ENCODE measurements at places on chromosomes 7 and 10. TPM values are rescaled to one million over a fixed set of nuclear protein-coding genes. Genes with fewer than 3 reads are reported as not detected.

GRCh38 chr10:51308116-51308515 is 233.8 kb downstream of the PRKG1 start:
- H3K4me3 ChIP-seq = no peak overlapping the region
- DNase-seq = no peak
- peaks cover 4% of the 10 kb centered on the region for H3K4me1 ChIP-seq
- no peaks in the 10 kb centered on the region for H3K27me3 ChIP-seq
- no peak overlapping the region for H3K27ac ChIP-seq

- H3K36me3 ChIP-seq = no peaks in the 10 kb centered on the region
- H3K4me1 ChIP-seq = no peaks in the 10 kb centered on the region
- H3K4me3 ChIP-seq = no peak overlapping the region
- H3K27ac ChIP-seq = no peak overlapping the region
These were observed 201.3 kb downstream of the SEMA3E start for GRCh38 chr7:83447681-83448080.

Gene NPFFR1
- total RNA-seq = 0.03 TPM

Gene CNPY1
- total RNA-seq = not detected

Gene MCMBP
- 35.1 TPM for total RNA-seq

Gene NACAD
- total RNA-seq = 0.83 TPM

DNA sequence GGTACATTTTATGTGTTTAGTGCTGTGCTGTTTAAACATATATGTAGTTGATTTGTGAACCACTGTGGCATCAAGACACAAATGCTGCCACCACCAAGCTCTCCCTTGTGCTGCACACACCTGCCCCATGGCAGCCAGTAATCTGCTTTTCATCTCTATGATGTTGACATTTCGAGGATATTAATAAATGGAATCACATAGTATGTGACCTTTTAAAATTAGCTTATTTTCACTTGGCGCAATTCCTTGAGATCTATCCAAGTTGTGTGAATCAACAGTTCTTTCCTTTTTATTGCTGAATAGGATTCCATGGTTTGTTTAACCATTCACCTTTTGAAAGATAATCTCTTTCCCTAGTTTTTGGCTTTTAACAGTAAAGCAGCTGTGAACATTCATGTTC is 73.1 kb downstream of the BMPR1A start:
- H3K27me3 ChIP-seq = no peaks in the 10 kb centered on the region
- no peaks in the 10 kb centered on the region for H3K36me3 ChIP-seq
- peaks cover 53% of the 10 kb centered on the region for H3K4me1 ChIP-seq
- peak overlapping the region; percentile 1 for H3K27ac ChIP-seq
- no peak overlapping the region for H3K4me3 ChIP-seq

Gene ELFN1
- total RNA-seq = 1.0 TPM

Data from gastrocnemius medialis (tissue), 4 donors.